ENCODE measurements at places on chromosomes 4 and X.

GRCh38 chr4:153798420-153798819, 9.5 kb upstream of the SFRP2 start:
- no peak for DNase-seq

GRCh38 chr4:119738901-119739300, 110.3 kb upstream of the PDE5A start:
- no peak for DNase-seq

DNA sequence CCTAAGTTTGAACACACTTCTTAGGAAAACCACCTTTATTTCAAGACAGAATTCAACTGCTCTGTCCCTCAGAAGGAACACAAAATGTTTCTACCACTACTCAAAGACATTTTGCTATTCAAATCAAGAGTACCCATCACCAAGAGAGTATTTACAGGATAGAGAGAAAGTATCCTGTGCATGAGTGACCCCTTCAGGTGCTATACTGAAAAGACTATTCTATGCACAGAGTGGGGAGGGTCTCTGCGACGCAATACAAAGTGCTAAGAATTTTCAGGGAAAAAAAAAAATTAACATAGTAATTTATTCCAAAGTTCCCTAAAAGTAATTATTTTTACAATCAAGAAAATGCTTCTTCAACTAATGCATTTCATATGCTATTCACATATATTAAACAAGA, 346.4 kb upstream of the FAM241A start:
- DNase-seq: no peak

- DNase-seq: peak; percentile 16
Observed at GRCh38 chr4:67393699-67394281, 151.5 kb downstream of the CENPC start.

GRCh38 chr4:8725071-8725841, 132.7 kb downstream of the CPZ start:
- no peak for DNase-seq

DNA sequence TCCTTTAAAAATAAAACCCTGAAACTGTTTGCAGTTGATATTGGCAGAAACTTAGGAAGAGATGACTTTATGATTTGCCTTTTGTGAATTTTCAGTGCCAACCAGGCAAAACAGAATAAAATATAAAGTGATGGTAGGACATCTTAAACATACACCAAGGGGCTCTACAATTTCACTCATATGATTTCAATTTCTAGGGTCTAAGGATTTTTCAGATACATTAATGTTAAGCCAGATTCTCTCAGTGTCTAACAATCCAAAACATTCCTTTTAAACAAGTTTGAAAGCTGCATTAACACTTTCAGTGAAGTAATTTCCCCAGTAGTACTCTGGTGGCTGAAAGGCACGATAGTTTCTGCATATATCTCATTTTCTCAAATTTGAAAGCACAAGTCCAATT, 1262.0 kb upstream of the ADGRL3 start:
- DNase-seq: no peak

DNA sequence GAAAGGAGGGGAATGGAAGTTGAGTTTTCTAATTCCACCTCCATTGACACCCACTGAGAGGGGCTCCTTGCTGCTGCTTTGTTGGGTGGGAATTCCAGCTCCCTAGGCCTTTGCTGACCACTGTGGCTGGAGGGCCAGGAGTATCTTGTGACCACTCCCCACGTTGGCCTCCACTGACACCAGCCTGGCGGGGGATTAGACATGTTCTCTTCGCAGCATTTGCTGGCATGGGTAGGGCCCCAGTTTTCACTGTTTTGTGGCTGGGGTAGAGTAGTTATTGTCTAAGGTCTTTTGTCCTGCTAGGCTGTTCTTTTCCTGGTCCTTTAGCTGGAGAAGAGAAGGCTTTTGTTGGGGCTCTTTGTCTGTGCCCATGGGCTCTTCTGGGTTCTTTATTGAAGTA, 116.7 kb downstream of the CDKL5 start:
- no peak for DNase-seq

GRCh38 chrX:123202523-123202922, 18.4 kb downstream of the GRIA3 start:
- no peak for DNase-seq

GRCh38 chr4:183240581-183241321, 79.3 kb downstream of the CLDN22 start:
- no peak for DNase-seq

- DNase-seq: peak; percentile 38
Observed at GRCh38 chrX:134868771-134869495, 121.9 kb upstream of the SMIM10 start.

DNA sequence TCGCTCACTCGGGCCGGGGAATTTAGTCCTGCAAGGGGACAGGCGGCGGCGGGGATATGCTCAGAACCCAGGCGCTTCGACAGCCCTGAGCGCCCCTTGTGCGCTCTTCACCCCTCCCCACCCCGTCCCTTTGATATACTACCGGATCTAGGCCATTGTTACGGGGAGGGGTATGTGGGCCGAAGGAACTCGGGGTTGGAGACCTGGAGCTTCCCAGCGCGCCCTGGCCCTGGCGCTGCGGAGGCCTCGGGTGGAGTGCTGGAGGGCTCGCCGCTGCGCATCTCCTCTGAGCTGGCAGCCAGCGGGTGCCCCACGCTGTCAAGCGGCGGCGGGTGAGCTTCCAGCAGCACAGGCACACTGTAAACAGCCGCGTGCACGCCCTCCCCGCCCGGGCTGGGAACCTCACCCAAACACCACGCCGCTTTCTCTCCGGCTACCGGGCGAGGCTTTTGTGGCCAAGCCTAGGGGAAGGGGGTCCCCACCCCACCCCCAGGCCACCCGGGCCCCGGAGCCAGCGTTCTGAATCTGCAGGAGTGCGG, 54.5 kb upstream of the BCOR start:
- no peak for DNase-seq

DNA sequence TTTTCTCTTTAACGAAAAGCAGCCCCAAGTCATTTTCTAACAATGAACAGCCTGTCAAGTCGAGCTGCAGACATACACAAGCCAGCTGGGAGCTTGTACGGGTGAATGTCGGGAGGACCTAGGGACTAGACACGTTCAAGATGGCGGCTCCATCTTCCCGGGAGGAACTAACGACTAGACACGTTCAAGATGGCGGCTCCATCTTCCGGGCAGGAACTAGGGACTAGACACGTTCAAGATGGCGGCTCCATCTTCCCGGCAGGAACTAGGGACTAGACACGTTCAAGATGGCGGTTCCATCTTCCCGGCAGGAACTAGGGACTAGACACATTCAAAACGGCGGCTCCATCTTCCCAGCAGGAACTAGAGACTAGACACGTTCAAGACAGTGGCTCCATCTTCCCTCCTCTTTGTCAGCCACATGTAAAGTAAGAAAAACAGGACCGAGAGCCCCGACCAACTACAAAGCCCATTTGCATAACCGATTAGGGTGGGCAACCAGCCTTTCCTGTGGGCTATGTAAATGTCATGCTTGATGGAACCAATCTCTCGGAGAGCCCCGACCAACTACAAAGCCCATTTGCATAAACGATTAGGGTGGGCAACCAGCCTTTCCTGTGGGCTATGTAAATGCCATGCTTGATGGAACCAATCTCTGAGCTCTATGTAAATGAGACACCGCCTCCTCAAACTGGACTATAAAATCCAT, 175.5 kb downstream of the DHRSX start:
- DNase-seq: peak; percentile 18

DNA sequence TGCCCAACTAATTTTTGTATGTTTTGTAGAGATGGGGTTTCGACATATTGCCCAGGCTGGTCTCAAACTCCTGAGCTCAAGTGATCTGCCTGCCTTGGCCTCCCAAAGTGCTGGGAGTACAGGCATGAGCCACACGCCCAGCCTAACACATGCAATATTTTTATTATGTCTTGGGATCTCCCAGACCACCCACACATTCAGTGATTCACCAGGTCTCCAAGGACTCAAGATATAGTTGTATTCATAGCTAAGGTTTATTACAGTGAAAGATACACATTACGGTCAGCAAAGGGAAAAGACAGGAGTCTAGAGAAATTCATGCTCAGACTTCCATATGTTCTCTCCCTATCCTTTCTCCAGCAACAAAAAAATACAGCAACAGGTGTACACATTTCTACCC, 25.5 kb upstream of the FAM120C start:
- no peak for DNase-seq
